CD4-positive, alpha-beta T cell treated with Interleukin-12 subunit alpha and Interleukin-12 subunit beta, for 1 hour (primary cell): ENCODE measurements at places on chromosomes 13 and 19.

GRCh38 chr19:39518458-39518857 is 3.5 kb downstream of the SELENOV start:
- no peak for DNase-seq

- DNase-seq = no peak
Observed at GRCh38 chr13:33227927-33228647, 57.5 kb downstream of the STARD13 start.

DNA sequence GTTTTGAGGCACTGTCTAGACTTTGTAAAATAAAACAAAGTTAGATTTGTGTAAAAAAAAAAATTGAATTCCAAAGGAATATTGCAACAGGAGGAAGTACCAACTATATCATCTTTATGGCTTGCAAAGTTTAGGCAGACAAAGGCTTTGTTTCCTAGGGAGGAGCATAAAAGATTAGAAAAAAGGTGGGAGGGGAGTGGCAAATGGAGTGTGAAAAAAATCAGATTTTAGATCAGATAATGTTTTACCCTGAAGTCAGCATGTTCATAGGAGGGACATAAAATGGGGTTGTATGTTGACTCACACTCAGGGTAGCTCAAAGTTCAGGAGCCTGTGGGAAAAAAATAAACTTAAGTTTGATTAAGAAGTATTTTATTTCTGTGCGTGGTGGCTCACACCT is 3.7 kb downstream of the ZNF85 start:
- DNase-seq = no peak

GRCh38 chr19:17243211-17243829 is 2.4 kb downstream of the NR2F6 start:
- DNase-seq = no peak

- no peak for DNase-seq
Observed at GRCh38 chr19:395467-395866, 13.5 kb downstream of the C2CD4C start.

DNA sequence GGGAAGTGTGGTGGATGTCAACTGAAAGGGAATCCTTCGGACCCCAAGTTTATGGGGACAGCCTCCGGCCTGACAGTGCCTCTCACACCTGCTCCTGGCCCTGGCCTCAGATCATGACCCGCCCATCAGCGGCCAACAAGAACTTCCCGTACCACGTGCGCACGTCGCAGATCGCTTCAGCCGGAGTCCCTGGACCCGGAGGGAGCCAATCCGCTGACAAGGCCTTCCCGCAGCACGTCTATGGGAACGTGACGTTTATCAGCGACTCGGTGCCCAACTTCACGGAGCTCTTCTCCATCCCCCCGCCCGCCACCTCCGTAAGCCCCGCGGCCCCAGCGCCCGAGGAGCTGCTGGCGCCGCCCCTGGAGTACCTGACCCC is 2.0 kb upstream of the MEGF8 start:
- DNase-seq = no peak

DNA sequence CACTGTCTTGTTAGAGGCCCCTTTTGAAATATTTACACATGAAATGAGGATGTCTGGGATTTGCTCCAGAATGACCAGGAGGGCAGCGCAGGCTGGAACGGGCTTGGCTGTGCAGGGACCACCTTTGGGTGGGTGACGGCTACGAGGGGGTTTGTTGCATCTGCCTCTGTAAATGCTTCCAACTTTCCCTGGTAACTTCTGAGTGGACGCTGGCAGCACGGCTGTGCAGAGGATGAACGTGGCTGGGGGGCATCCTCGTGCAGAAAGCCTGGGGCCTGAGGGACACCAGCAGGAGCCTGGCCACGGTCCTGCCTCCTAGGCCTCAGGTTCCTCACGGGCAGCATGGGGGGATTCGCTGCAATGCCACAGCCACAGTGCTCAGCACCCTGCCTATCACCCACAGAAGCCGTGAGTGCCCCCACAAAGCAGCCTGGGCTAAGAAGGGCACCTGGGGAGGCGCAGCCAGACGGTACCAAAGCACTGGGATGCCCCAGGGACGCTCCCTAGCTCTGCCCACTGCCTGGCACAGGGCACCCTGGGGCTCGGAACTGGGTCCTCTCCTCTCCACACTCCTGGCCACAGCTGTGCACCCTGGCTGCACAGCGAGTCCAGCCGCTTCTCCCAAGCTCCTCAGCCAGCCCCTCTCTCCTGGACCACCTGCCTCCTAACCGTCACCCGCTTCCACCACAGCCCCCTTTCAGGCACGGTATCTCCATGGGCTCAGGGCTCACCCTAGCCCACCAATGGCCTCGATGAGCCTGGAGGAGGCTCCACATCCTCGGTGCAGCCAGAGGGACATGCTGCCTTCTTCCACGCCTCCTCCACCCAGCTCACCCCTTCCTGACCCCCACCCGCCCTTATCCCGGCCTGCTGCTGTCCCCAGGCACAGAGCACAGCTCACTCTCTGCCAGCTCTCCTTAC is 44.5 kb downstream of the MLLT1 start:
- no peak for DNase-seq
